ENCODE measurements at places on chromosomes 3 and 15.

- peak; percentile 13 for DNase-seq
Measured at GRCh38 chr3:141680620-141681389, 57.3 kb upstream of the RNF7 start.

- no peak for DNase-seq
Measured at GRCh38 chr3:120286465-120286864, 1.4 kb upstream of the GPR156 start.

DNA sequence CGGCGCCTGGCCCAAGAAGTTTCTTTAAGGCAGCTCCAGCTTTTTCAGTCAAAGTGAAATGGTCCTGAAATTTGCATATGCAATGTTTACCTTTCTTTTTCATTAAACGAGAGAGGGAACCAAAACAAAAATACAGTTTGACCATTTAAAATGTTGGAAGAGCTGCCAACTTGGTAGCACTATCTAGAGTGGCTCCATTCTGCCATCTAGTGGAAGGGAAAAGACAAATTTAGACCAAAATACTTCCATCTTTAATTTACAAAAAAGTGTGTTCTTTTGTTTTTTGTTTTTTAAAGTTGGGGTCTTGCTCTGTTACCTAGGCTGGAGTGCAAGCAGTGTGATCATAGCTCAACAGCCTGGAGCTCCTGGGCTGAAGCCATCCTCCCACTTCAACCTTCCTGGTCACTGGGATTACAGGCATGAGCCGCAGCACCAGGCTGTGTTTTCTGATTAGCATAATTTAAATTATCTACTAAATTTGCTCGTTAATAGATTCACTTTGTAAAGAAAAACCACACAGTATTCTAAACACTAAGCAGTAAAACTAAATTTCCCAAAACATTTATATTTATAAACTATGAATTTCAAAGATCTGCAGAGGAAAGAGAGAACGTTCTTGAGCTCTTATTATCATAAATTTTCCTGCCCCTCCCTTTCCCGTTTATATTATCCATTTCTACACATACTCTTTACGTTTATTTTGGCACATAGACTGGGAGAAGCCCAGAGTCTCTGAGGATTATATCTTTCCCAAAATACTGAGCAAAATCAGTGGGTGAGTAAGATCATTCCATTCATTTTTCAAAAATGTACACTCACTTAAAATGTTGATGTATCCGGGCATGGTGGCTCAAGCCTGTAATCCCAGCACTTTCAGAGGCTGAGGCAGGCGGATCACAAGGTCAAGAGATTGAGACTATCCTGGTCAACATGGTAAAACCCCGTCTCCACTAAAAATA is 15.4 kb upstream of the RFC4 start:
- DNase-seq: peak; percentile 66

DNA sequence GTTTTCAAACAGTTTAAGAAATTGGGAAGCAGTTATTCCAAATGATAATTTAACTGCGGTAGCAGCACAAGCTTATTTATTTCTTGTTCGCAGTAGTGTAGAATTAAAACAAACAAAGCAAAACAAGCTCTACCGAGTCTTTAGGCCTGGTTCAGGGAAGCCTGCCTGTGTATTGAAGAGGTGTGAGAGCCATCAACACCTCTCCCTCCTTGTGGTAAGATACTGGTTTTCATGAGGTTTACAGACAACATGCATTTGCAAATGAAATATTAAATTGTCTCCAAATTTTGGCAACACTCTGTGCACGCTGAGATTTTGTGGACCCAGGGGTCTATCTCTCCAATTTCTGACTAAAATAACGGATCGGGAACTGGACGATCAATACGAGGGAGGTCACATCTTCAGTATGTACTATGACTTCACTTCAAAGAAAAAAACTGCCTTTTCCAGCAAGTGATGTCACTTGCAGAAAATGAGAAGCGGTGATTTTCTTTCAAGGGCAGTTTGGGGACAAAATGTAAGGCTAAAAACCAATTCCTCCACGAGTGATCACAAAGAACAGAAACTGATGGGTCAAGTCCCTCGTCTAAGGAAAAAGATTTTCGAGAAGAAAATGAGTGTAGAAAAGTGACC is 721 bp downstream of the ATR start:
- DNase-seq: peak; percentile 45

DNA sequence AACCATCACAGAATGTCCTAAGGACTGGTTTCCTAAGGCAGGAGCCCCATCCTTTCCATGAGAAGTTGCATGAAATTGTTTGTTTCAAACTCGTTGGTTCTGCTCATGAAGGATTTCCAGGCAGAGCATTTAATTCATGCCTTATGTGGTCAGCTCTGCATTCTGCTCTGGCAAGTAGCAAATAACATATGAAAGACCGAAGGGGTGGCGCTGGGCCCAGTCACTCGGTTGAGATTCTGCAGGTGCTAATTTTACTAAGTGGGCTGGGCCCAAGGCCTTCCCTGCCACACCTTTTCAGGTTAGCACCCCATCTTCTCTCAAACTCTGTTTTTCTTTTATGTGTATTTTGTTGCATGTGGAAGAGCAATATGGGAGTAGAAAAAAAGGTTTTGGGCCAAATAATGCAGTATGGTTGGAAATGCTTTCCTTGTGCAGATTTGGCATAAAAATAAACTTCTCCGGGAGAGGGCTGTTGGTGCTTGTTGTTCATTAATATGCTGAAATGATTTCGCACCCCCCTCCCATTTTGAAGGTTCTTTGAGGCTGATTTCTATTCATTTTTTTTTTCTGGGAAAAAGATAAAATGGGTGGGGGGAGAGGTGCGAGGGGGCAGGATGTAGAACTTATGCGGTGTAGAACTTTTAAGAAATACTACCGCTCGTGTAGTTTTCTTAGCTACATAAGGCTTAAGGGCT is 182.9 kb upstream of the FEZF2 start:
- no peak for DNase-seq

DNA sequence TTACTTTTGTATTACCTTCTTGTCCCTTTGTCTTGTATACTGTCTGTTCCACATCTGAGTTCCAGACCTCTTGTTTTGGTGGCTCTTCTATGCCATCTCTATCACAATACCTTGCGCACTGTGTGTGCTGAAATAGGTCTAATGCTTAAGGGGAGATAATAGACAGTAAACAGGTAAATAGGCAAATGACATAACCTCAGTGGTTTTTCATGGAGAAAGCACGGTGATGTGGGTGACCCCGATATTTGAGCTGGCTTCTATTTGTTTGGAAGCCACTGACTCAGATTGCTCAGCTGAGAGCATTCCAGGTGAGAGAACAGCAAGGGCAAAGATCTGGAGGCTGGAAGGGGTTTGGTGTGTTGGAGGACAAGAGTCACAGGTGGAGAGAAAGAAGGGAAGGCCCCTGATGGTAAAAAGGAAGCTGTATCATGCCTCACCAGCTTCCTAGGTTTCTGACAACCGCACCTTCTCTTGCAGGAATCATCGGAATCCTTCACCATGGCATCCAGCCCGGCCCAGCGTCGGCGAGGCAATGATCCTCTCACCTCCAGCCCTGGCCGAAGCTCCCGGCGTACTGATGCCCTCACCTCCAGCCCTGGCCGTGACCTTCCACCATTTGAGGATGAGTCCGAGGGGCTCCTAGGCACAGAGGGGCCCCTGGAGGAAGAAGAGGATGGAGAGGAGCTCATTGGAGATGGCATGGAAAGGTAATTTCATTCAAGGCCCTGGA is 795 bp downstream of the MCM2 start:
- DNase-seq: no peak

DNA sequence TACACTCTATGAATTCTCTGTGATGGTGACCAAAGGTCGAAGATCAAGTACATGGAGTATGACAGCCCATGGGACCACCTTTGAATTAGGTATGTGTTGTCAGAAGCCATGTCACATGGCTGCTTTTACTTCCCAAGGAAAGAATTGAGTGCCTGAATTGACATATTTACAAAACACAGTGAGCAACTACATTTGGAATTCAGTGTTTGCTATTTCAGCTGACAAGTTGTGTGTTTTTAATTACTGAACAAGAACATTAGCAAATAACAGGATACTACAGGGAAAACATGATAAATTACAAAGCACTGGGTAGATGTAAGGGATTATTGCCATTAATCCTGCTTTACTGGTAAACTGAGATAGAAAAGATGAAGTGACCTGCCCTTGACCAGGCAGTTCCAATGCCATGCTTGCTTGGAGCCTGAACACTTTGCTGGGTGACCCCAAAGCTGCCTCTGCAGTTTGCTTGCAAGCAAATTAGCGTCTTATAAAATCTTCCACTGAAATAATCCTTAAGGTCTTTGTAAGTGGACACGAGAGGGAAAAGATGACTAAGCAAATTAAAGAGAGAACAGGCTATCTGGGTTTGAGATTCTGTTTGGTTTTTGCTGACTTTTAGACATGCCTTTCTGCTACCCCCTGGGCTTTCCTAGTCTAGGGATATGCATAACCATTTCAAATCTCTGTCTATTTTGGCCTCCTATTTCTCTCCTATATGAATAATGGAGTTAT is 98.2 kb downstream of the HCN4 start:
- no peak for DNase-seq

GRCh38 chr15:90750186-90750585 is 33.0 kb downstream of the BLM start:
- peak; percentile 23 for DNase-seq

GRCh38 chr3:38985581-38985980 is 66.2 kb downstream of the SCN11A start:
- DNase-seq: no peak

DNA sequence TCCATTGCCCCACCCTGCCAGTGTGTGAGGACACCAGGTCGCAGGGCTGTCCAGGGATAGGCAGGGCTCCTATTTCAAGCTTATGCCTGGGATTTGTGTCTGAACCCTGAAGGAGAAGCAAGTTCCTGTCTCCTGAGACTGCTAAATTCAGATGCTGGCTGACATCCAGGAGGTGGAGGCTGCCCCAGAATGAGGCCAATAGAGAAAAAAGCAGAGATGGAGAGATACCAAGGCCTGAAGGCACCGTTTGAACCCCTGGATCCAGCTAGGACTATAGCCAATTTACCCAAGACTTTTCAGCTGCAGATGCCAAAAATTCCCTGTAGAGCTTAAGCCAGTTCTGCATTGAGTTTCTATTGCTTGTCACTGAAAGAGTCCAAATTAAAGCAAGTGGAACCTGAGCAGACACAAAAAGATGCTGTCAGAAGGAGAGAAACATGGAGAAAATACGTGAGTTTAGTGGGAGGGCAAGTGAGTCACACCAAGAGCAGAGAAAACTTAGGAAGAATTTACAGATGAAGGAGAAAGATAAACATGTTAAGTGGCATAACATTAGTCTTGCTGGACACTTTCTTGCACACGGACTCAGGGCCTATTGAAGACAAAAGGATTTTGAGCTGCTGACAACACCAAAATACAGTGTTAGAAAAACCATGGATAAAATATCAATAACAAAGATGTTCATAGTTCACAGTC is 148.6 kb downstream of the CNTN3 start:
- DNase-seq: no peak

DNA sequence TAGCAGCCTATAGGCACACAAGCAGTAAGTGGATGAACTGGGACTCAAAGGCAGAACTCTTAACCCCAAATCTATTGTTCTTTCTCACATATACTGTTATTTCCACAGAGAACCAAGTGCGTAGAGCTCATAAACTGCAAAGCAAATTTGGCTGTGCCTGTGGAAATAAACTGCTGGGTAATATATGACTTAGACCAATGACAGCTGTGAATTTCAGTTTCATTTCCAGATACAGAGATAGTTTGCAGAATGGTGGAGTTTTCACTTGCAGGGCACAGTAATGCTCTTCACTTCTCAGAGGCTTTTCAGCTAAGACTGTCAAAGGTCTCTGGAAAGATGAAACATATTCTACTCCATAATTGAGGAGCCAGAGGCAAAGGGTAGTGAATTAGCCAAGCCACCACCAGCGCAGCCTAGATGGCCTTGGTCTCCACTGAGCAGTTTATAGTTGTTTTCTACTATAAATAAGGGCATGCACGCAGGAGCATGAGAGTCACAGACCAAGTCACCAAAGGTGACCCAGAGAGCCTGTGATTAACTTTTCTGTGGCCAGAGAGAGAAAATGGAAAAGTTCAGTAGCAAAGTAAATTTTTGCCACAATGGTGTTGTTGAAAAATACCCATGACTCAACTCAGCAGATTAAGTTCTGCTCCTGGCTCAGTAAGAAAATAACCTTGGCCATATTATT is 180.7 kb upstream of the GRM7 start:
- no peak for DNase-seq

DNA sequence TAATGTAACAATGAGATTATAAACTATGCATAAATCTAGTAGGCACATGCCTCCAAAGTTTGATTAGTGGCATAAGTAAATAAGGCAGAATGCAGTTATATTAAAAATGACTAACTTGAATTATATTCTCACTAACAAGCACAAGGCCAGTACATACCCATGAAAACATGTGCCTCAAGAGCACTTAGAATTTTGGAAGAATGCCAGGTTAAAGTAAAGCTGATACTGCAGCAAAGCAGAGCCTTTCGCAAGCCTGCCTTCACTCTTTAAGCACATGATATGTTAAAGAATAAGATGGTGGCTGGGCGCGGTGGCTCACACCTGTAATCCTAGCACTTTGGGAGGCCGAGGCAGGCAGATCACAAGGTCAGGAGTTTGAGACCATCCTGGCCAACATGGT is 49.0 kb downstream of the KBTBD12 start:
- no peak for DNase-seq

DNA sequence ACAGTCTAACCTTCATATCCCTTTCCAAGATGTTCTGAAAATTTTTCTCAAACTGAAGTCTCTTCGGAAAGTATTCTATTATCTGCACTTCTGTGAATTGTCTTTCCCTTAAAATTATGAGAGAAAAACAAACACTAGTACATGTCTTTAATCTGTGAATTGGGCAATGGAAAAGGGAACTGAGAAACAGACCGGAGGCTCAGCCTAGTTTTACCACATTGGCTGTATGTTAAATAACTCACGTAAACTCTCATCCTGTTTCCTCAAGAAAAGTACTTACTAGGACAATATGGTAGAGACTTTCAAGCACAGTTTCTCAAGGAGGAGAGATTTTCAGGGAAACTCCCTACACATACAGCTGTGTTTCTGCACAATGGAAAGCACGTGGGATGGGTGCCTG is 982.2 kb upstream of the SEMA6D start:
- DNase-seq: no peak

DNA sequence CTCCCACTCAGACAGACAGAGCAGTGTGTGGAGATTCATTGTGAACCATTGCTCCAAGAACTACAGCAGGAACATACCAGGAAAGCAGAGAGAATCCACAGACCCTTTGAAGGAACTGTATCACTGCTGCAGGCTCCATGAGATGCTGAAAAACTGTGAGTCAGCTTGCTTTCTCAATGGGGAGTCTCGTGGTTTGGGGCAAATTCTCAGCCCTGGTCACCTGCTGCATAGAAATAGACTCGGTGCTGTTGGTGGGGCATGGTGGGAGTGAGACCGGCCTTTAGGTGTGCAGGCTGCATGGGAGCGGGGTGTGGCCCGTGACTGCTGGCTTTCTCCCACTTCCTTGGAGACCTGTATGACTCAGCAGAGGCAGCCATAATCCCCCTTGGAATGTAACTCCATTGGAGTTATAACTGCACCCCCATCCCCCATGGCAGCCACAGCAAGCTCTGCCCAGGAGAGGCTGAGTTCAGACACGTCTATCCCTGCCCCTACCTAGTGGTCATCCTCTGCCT is 35.6 kb downstream of the ALCAM start:
- DNase-seq: no peak

All from CD4-positive, alpha-beta T cell treated with Interleukin-21 for 1 hour (primary cell).